COLO829 (cell line): ENCODE measurements at places on chromosomes 12 and 14.

DNA sequence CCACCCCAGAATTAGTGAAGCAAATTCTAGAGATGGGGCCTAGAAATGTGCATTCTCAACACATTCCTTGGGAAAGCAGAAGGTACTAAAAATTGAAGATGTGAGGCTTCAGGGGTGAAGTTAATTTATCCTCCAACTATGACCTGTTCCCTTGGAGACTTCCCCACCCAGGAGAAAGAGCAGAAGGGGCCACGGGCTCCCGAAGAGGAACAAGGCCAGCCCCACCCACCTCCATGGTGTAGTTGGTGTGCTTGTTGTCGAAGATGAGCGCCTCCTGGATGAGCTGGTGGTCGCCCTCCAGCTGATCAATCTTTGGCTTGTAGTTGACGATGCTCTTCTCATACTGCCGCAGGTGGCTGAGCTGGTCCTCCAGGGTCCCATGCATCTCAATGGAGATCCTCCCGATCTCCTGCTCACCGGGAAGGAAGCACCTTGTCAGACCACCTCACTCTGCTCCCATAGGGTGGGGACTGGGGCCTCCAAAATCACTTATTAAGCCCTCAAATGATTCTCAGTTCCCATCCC, 87.8 kb upstream of the ZFP36L1 start:
- DNase-seq = no peak

GRCh38 chr12:99027461-99027860, 382.4 kb downstream of the APAF1 start:
- DNase-seq = no peak

- DNase-seq = no peak
Observed at GRCh38 chr14:58824796-58825195, 187.0 kb downstream of the DACT1 start.

DNA sequence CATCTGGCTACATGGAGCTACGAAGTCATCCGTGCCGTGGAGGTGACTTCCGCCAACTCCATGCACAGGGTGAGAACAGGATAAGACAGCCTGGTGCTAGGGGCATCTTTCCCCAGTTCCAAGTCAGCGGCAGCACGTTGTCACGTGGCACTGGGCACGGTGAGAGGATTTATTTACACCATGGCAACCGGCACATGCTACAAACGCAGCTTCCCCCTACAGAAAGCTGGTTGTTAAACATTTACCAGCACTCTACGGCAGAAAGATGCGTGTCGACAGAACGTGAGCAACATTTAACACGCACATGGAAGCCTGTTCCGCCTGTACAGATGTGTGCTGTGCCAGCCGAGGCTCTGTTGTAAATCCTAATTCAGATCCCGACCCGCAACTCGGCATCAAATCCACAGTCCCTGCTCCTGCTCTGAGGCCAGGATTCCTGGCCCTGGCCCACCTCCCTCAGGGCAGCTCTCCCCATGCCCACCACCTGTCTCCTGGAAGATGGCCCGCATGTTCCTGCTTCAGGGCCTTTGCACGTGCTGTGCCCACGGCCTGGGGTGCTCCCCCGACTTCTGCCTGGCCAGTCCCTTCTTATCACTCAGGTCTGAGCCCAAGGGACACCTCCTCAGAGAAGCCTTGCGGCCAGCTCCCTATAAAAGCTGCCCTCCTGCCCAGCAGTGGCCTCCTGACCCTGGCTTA, 114.1 kb downstream of the RFLNA start:
- no peak for DNase-seq

DNA sequence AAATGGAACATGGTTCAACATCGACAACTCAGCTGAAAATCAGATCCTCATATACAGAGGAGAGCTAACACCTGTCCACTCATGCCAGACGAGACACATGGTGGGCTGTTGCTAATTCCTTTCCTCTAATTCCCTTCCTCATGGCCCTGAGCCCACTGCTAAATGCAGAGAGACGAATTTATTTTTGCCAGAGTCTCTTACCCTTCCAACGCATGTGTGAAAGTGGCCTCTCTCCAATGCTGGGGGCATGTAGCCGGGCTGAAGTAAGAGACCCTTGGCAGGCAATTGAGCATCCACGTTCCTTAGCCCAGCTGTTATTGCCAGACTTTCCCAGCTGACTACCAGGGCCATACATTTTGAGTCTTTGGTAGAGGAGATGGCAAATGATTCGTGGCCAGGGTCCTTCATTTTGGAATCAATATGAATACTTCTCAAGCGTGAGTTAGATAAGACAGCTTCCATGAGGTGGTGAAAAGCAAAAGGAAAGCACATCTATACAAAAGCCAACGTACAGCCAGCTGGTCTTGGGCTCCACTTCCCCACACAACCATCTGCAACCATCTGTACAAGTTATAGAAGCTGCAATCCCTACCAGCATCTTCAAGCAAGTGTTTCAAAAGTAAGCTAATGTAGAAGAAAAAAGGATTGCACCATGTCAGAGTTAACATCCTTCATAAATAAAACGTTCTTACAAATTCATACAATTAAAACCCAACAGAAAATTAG, 28.6 kb downstream of the CORO1C start:
- DNase-seq = no peak

- DNase-seq = no peak
Observed at GRCh38 chr14:103910984-103911383, 17.3 kb upstream of the TDRD9 start.

GRCh38 chr12:15717940-15718567, 71.1 kb downstream of the EPS8 start:
- no peak for DNase-seq

DNA sequence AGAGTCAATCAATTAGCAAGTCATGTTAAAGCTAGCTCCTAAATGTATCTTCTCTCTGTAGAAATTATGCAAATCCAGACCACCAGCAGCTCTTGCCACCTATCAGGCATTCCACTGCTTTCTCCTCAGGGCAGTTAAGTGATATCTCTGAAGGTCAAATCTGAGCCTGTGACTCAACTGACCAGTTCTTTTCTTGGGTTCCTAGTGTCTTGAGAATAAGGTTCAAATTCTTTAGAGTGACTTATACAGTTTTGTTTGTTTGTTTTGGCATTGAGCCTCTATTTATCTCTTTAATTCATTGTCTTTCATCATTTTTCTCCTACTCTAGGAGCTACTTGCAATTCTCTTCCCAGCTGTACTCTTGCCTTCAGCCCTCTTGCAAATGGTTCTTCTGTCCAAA, 2.5 kb upstream of the LRIG3 start:
- no peak for DNase-seq

DNA sequence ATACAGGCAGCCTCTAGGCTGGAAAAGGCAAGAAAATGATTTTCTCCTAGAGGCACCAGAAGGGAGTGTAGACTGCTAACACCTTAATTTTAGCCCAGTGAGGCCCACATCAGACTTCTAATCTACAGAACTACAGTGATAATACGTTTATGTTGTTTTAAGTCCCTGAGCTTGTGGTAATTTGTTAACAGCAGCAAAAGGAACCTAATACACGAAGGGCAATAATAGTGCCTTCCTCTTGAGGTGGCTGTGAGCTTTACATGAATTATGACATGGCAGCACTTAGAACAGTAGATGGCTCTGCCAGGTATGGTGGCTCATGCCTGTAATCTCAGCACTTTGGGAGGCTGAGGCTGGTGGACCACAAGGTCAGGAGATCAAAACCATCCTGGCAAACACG, 118.8 kb downstream of the ZNF664 start:
- no peak for DNase-seq
